ENCODE measurements at places on chromosomes 2 and 18.

DNA sequence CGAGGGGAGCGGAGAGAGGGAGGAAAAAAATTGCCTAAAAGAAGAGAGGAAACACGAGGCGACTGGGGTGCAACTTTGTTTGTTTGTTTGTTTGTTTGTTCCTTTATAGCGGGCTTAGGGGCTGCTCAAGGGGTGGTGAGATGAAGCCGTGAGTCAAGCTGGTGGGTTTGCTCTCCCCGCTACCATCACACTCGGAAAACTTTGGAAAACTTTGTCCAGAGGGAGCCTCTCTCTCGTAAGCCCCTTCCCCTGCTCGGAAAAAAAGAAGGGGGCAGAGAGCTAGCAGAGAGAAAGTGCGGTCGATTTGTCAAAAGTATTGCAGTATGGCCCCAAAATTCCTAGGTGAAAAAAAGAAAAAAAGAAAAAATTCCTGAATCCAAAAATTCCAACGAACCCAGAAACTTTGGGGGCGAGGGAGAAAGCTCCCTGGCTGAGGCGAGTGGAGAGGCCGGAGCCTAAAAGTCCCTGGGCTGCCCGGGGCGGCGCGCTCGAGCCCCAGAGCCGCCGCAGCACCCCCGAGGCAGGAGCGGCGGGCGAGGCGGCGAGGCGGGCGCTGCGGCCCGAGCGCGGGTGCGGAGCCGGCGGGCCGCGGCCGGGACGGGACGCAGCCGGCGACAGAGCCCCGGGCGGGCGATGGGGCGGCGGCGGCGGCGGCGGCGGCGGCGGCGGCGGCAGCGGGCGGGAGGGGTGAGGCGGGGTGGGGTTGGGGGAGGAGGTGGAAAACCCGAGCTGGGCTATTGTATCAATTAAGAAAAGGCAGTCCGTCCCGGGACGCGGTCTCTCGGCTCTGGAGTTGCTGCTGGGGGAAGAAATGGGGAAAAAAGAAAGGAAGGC is 558 bp upstream of the CYP26B1 start:
- peak; percentile 87 for DNase-seq

- no peak for DNase-seq
Observed at GRCh38 chr18:75350512-75350839, 77.0 kb downstream of the SMIM21 start.

DNA sequence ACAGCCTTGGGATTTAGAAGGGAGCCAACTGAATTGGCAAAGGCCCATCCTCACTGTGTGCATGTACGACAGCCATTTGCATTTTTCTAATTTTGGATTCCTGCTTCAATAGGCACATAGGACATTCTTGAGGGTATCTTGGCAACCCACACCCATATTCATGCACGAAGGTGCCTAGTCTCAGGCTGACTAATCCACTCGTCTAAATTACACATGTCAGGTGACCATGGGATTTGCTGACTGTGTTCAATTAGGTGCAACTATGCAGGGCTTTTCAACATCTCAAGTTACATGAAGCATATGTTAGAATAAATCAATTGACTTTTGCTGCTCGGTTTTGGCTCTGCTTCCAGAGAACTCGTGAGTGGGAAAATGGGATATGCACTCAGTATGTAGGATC is 249.7 kb downstream of the SP3 start:
- DNase-seq, result no peak

DNA sequence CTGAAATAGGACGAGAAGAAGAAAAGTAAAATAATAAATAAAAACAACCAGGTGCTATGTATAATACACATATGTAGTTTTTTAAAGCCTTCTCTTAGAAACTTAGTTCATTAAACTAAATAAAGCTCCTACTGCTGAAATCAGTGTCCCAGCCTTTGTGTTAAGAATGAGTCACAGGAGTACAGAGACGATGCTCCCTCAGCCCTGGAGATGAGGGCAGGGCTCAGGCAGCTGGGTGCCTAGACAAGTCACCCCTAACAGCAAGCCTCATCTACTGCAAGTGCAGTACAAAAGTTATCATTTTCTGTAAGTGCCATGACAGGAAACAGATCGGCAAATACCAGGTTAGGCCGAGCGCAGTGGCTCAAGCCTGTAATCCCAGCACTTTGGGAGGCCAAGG is 18.2 kb downstream of the KIDINS220 start:
- DNase-seq, result no peak

DNA sequence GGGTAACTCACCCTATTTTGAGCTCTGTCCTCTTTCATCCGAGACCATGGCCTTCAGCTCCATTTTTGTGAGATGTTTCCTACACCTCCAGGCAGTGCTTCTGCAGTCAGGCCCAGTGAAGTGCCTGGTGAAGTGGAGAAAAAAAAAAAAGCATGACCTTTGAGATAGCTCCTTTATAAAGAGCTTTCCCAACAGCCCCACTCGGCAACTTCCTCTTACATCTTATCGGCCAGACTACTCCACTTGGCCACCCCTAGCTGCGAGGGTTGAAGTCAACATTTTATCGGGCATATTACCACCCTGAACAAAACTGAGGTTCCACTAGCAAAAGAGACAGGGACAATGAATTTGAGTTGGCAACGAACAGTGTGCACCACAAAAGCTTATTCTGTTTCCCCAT is 124.8 kb upstream of the RNF152 start:
- DNase-seq, result no peak

DNA sequence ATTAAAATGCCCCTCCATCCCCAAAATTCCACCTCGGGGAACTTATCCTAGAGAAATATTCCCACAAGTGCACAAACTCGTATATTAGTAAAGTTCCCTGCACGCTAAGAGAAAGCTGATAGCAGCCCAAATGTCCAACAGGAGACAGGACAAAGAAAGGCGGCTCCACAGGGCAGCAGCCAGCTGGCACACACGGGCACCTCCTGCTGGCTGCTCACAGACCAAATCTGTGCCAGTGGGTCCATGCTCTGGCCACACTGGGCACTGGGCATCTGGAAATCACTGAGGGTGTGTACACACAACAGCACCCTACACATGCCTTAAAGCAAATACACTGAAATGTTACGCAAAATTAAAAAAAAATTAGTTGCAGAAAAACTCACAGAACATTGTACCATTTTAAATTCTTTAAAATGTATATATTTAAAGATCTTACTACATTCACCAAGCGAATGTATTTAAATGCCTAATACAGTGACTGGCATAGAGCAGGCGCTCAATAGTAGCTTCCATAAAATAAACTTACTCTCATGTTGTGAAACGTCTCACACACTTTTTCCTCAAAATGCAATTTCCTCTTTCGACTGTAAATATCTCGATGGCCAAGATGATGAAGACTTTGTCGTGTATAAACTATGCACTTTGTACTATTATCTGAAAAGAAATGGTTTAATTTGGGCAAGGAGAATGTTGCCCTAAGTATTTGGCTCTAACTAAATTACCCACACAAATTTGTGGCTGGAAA is 19.4 kb downstream of the ZNF516 start:
- no peak for DNase-seq

DNA sequence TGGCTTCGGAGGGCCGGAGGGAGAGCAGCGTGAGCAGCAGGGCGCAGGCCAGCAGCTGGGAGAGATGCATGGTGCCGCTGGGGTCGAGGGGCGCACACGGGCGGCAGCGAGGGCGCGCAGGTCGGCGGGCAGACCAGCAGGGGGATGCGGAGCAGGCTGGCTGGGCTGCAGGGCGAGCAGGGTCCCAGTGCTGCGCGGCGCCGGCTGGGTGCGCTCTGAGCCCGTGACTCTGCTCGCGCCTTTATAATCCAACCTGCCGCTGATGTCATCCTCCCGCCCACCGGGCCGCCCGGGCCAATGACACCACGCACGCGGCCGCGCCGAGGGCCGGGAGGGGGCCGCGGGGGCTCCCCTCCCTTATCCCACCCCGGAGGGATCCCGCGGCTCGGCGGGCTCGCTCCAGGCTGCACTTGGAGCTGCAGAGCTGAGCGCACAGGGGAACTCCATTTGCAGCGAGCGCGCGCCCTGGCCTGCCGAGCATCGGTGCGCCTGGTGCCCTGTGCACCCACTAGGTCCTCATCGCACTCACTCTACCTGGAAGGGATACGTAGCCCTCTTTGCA is at the start of gene NPPC:
Gene NPPC (minus strand): TSS at position 217 of the 562 bp plus-strand sequence. CDS start 147 bp downstream, at position 70.
- peak; percentile 62 for DNase-seq

DNA sequence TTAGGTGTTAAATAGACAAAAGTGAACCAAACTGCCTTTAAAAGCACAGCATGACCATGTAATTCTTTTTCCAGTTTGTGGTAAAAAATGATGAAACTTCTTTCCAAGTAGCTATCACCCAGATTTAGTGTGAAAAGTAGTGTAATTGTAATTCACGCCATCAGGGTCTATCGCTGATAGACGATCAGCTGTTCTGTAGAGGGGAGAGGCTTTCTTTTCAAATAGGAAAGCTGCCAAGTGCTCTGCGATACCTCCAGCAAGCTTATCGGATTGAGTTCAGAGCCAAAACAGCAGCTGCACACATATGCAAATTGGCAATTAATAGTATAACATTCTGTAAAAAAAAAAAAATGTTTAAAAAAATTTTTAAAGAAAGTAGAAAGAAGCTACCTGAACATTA is 61.9 kb upstream of the PSMD14 start:
- DNase-seq, result no peak

DNA sequence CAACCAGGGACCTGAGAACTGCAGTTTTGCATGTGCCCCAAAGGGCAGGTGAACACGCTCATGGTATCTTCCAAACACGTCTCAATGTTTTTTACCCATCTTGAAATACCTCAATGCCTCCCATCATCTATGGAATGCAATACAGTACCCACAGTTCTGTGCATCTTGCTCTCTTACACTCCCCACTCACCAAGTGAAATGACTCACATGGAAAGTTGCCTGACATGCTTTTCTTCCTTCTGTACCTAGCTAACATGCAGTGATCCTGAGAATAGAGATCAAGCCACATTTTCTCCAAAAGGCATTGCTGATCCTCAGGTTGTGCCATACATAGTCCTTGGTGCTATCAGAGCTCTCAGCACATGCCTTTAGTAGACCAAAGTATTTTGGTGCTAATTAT is 373.9 kb downstream of the GPD2 start:
- DNase-seq, result no peak

GRCh38 chr2:96524482-96525210 is 11.9 kb upstream of the ARID5A start:
- DNase-seq, result no peak

- no peak for DNase-seq
Observed at GRCh38 chr2:138550172-138550571, 48.6 kb downstream of the SPOPL start.

DNA sequence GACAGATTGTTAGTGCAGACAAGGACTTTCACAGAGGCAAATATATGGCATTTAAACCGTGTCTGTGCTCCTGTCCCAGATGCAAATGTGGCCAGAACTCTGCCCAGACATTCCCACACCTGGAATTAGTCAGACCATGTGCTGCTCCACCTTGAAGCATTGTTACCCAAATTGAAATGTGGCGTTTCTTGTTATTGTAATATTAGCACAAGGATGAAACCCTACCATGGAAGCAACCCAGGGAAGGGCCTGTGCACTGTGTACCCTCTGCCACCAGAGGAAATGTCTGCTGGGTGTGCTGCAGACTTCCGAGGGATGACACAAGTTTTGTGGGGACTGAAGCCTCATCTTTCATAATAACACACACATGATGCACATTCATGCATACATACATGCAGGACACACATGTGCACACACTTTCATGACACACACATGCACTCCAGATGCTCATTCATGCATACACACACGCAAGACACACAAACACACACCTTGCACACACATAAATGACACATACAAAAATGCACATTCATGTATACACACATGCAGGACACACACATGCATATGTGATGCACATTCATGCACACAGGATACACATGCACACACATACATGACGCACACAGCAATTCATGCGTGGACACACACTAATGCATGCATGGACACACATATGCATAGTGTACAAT is 133.2 kb upstream of the SNTG2 start:
- no peak for DNase-seq

DNA sequence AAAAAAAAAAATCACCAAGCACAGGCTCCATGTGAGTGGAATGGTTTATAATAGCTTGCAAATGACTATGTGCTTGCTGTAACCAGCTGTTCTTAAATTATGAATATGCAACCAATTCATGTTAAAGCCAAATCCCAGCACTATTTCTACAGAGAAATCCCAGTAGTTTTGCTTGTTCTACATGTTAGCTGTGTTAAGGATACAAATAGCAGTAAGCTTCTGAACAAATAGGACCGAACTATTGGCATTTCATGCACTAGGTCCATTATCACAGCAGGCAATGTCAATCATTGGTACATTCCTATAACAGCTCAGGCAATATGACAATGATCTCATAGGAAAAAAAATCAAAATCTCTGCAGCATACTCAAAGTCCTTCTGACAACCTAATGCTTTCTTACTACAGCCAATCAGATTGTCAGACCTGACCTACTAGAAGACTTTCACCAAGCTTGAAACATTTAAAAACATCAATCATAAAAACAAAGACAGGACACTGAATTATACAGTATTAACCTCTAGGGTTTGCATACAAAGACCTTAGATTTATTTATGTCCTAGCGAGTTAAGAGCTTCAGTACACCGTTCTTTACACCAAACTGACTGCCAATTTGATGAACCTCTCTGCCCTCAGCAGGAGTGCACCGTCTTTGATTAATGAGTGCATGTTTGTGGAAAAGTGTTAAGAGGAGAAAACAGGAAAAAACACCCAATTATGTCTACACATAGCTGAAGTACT is 6.4 kb downstream of the BAZ2B start:
- DNase-seq, result no peak

DNA sequence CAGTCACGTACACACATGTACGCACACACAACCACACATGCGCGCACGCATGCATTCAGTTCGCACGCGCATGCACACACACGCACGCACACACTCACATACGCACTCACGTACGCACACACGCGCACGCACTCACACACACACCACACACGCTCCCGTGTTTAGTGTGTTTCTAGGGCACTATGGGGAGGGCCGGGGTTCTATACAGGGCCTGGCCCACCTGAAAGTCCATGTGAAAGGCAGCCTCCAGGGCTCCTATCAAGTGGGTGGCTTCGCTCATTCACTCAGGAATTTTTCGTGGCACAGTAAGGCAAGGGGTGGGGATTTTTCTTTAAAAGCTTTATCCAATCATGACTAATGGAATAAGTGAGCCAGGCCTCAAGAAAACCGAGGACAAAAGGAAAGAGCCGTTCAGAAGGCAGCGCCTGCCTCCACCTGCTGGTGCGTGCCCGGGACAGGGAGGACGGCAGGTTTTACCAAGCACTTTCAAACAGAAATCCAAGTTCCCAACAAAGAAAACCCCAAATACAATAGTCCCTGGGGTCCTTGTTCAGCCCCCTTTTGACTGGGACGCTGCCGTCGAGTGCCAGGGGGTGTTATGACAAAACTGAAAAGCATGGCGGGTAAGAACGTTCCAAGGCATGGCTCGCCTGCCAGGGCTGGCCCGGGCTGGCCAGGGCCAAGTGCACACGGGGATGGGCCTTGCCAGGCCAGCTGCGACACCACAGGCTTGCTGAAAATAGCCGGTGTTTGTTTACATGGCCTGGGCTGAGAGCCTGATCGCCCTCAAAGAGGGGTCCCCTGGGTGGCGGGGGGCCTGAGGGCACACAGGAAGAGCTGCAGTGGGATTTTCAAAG is 110.0 kb downstream of the HDAC4 start:
- no peak for DNase-seq

- DNase-seq, result no peak
Observed at GRCh38 chr2:225932811-225933413, 533.4 kb downstream of the NYAP2 start.

All from 8988T (cell line).